ENCODE measurements at places on chromosomes 3 and 15.

DNA sequence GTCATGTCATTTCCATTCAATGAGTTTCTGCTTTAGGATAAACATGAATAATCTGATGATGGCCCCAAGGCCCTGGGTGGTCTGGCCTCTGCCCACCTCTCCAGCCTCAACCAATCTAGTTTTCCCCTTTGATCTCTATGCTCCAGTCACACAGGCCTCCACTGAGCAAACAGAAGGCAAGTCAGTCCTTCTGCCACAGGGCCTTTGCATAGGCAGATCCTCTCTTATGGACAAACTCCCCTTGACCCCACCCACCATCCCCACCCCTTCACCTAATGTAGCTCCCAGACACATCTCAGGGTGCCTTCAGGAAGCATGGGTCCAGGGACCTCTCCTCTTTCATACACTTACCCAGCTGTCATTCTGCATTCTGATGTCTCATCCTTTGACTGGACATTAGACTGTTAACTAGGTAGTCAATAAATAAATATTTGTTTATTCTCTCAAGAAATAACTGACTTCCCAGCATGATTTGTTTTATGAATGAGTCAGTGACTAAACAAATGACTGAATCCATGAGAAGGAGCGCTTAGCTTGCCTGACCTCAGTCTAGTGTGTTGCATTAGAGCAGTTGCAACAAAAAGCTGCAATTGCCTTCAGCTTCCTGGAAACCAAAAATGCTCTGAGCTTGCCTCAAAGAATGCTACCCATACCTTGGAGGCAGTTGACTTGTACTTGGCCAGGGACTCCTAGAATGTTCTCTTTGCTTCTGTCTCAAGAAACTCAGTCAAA lies 386.6 kb upstream of the WNT5A start:
- DNase-seq: no peak

DNA sequence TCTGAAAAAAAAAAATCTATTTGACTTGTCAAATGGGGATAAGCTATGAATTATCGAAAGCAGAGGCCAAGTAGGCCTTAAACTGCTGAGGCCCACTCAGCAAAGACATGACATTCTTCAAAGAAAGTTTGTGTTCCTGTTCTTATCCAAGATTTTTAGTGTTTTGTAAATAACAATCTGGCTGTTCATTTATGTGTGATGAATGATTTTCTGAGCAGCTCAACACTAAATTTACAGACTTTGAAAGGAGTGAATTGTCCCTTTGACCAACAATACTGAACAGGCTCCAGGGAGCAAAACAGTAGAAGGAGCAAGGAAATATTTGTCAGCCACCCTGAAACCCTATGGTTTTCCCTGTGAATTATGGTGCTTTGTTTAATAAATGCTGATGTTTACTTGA lies 512.6 kb upstream of the NAALADL2 start:
- no peak for DNase-seq

DNA sequence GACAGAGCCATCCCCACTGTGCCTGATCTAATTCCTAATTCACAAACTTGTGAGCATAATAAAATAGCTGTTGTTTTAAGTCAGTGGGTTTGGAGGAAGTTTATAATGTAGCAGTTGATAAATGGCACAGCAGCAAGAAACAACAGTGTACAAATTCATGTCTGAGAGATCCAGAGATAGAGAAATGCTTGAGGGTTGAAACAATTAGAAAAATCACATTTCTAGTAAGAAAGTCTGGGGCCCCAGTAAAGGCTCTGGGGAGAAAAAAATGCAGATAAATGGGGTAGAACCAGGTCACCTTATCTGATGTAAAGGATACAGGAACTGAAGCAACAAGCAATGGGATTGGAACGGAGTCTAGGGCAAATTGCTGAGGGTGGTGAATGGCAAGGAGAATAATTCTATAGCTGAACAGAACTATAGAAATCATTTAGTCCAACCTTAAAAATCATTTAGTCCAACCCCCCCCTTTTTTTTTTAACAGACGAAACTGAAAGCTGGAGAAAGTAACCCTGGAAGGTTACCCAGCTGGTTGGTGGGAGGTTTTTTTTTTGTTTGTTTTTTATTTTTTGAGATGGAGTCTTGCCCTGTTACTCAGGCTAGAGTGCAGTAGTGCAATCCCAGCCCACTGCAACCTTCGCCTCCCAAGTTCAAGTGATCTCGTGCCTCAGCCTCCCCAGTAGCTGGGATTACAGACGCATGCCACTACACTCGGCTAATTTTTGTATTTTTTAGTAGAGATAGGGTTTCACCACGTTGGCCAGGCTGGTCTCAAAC lies 14.3 kb upstream of the SHQ1 start:
- DNase-seq: no peak

GRCh38 chr3:67602816-67603215 lies 51.6 kb downstream of the SUCLG2 start:
- DNase-seq: no peak

GRCh38 chr15:29046977-29047376 lies 161.2 kb downstream of the APBA2 start:
- no peak for DNase-seq

GRCh38 chr3:46844397-46844796 lies 18.8 kb downstream of the MYL3 start:
- DNase-seq: no peak

DNA sequence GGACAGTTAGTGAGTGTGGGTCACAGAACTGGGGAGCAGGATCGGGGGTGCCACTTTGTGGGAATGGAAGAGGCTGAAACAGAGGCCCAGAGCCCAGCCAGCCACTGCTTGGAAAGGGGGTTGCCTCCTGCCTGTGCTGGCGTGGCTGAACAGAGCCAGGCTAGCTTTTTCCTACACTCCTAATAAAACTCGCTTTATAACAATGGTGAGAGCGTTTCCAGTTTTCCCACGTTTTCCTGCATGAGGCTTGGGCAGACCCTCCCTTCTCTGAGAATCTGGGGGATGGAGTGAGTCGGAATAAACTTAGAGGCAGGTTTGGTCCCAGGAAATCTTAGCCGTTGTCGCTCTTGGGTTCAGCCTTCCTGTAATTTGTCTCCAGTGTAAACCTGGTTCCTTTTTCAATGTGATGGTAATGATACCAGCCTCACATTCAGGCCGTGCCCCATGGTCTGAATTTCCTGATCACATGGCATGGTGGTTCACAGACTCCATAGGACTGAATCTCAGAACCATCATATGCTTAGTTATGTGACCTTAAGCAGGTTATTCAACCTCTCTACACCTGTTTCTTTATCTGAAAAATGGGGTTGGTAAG lies 6.5 kb upstream of the FGD5 start:
- DNase-seq: no peak

DNA sequence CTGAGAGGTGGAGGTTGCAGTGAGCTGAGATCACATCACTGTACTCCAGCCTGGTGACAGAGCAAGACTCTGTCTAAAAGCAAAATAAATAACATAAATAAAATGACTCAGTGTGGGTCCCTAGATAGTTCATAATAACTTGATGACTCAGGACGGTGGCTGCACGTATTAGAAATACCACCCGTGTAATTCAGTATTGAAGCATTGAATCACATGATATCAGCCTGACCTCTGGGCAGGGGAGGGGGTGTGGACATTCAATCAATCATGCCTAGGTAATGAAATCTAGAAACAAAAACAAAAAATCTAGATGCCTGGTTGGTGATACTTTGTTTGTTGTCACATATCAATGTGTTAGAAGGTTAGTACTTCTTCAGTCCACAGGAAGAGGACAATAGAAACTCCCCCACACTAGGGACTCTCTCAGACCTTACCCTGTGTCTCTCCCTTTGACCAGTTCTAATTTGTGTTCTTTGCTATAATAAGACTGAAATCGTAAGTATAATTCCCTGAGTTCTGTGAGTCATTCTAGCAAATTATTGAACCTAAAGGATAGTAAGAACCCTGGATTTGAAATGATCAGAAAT lies 177.3 kb downstream of the GAP43 start:
- DNase-seq: no peak

DNA sequence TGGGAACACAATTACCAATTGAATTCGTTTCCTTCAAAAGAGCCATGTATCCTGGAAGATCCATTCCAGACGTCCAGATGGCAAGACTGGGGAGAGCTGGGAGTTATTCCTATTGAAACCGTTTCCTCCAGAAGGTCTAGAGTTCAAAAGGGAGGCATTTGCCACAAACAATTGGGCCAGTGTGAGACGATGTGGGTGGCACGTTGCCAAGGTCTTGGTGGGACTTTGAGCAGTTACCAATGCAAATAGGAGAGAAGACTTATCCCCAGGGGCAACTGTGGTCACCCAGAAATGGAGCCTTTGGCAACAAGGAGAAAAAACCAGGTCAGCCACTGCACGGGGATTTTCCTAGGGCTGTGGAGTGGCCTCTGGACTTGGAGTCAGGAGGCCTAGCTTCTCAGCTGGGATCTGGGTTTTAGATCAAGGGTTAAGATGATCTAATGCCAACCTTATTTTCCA lies 29.6 kb upstream of the TLE3 start:
- DNase-seq: no peak

- no peak for DNase-seq
Measured at GRCh38 chr15:81297603-81298575, 26.1 kb downstream of the STARD5 start.

GRCh38 chr3:52242039-52242438 lies 3.1 kb upstream of the TWF2 start:
- no peak for DNase-seq

- DNase-seq: peak; percentile 7
Measured at GRCh38 chr3:31092748-31093589, 198.5 kb upstream of the GADL1 start.

DNA sequence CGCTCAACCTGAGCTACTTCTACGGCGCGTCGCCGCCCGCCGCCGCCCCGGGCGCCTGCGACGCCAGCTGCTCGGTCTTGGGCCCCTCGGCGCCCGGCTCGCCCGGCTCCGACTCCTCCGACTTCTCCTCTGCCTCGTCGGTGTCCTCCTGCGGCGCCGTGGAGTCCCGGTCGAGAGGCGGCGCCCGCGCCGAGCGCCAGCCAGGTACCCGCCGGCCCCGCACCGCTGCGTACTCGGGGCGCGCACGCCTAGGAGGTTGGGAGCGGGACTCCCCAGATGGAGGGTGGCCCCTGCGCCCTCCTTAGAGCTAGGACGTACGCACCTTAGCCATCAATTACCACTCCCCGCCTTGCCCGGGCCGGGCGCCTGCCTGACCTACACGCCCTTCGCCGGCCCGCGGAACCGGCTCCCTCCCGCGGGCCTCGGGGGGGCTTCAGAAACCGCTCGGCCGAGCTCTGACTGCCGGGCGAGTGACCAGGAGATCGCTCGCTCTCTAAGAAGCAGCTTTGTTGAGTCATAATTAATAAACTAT lies 466 bp downstream of the NFKBIZ start:
- peak; percentile 53 for DNase-seq

GRCh38 chr15:67559158-67559557 lies 16.7 kb downstream of the MAP2K5 start:
- DNase-seq: no peak

GRCh38 chr15:72532991-72533601 lies 59.0 kb downstream of the ARIH1 start:
- DNase-seq: no peak

DNA sequence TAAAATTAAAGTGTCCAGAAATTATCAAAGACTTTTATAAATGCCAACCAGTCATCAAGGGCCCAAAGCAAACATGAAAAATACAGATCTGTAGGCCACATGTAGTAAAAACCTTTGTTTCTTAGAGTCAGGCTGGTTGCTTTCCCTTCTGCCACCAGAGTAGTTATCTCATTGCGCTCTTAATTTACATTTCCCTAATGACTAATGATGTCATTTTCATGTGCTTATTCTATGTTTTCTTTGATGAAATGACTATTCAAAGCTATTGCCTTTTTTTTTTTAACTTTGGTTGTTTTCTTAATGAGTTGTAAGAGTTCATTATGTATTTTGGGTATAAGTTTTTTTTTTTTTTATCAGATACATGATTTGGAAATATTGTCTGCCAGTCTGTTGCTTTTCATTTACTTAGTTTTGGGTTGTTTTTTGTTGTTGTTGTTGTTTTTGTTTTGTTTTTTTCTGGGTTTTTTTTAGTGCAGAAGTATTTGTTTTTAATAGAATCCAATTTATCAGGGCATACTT lies 140.6 kb downstream of the HCN4 start:
- DNase-seq: no peak

- no peak for DNase-seq
Measured at GRCh38 chr3:170632780-170633179, 46.9 kb upstream of the SLC7A14 start.

GRCh38 chr3:93969443-93969842 lies 4.3 kb downstream of the PROS1 start:
- no peak for DNase-seq

- DNase-seq: no peak
Measured at GRCh38 chr3:71709908-71710511, 15.2 kb downstream of the EIF4E3 start.

- DNase-seq: no peak
Measured at GRCh38 chr3:134496471-134497071, 10.7 kb downstream of the CEP63 start.

DNA sequence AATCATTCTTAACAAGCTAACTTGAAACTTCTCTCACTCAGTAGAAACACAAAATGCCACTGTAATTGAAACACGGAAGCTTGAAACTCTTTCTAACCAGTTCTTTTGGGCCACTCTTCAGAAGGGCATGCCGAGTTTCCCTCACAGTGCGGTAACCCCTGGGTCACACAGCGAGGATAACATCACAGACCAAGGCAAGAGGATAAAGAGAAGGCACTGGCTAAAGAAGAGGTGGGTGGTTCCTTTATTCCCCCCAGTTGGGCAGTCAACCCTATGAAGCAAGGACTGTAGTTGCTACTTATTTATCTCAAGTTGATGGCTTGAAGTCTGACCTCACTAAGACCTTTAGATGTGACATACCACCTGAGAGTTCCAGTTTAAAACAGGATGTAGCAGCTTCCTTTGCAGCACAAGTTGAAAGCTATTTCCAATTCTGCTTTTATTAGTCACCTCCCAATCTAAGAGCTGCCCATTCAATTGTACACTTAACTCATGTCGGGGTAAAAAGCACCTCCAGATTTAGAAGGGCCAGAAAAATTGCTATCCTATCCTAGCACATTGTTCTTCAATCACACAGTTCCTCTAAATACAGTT lies 272.4 kb downstream of the TIGIT start:
- DNase-seq: no peak

DNA sequence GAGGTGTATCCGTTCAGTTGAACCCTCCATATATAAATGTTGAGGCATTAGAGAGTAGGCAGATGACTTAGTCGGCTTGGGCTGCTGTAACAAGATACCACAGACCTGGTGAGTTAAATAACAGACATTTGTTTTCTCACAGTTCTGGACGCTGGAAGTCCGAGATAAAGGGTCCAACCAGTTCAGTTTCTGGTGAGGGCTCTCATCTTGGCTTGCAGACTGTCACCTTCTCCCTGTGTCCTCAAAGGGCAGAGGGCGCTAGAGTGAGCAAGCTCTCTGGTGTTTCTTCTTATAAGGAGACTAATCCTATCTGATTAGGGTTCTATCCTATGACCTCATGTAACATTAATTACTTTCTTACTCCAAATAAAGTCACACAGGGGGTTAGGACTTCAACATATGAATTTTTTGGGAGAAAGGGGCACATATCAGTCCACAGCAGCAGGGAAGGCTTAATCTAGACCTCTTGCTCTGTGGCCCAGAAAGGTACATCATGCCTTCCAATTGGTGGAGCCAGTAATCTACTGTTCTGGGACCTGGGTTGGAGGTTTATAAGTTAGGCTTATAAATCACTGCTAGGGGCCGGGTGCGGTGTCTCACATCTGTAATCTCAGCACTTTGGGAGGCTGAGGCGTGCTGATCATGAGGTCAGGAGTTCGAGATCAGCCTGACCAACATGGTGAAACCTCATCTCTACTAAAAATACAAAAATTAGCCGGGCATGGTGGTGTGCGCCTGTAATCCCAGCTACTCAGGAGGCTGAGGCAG lies 26.3 kb upstream of the SLC28A2 start:
- DNase-seq: no peak

- no peak for DNase-seq
Measured at GRCh38 chr15:81025721-81026370, 25.1 kb downstream of the TLNRD1 start.

Data from adrenal gland (tissue), 19 donors.